AG09319 (cell line): ENCODE measurements at places on chromosomes 6 and 20.

- no peak for DNase-seq
These were observed 11.3 kb downstream of the MOXD1 start for GRCh38 chr6:132390017-132390416.

DNA sequence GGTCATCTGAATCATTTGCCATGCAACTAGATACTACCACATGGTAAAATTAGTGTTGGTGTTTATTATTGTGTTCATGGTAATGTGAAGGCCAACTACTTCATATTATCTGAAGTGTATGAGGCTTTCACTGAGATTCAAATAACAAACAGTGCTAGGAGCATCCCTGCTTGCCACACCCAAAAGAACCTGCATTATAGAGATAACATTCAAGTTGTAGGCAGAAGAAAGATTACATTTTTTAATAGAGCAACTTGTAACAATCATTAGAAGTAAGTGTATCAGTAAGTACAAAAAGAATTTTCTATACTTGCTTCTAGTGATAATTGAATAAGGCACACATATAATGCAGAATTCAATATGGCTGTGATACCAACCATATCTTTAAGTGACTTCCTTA lies 49.8 kb downstream of the BCKDHB start:
- DNase-seq, result no peak

GRCh38 chr6:43375693-43376092 lies 6.2 kb upstream of the ZNF318 start:
- no peak for DNase-seq

- DNase-seq, result no peak
These were observed 76.5 kb upstream of the ADGRF1 start for GRCh38 chr6:47118611-47119010.

DNA sequence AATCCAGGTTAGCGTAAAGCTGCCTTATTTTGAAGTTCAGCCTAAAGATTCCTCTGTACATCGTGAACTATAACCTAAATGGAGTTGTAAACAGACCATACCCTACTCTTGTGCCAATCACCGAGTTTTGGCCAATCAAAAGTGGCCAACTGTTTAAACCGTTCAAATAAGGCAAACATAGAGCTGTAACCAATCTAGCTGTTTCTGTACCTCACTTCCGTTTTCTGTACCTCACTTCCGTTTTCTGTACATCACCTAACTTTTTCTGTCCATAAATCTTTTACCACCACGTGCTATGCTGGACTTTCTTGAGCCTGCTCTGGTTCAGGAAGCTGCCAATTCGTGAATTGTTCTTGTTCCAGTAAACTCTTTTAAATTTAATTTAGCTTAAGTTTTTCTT lies 39.7 kb downstream of the LBP start:
- DNase-seq, result no peak

GRCh38 chr6:5132731-5133130 lies 47.6 kb downstream of the PPP1R3G start:
- DNase-seq, result peak; percentile 39

DNA sequence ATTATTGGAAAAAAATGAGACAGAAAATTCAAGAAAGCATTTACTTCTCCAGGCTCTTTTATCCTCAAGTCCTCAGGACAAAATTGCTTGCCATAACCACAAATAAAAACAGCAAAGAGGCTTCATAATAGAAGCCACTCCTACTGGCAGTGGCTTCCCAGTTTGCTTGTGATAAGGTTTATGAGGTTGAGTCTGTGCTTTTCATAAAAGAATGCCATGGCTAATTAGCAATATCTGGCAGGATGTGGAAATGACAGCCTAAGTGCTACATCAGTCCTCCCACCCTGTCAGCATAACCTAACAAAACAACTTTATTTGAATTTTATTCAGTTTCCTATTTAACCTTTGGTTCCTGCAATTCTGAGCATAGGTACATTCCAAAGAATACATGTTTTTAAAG lies 80.9 kb upstream of the HTR1E start:
- DNase-seq, result no peak

- DNase-seq, result no peak
These were observed 5.7 kb downstream of the CCDC170 start for GRCh38 chr6:151499551-151499950.

GRCh38 chr6:155297669-155298068 lies 16.6 kb downstream of the TFB1M start:
- no peak for DNase-seq

DNA sequence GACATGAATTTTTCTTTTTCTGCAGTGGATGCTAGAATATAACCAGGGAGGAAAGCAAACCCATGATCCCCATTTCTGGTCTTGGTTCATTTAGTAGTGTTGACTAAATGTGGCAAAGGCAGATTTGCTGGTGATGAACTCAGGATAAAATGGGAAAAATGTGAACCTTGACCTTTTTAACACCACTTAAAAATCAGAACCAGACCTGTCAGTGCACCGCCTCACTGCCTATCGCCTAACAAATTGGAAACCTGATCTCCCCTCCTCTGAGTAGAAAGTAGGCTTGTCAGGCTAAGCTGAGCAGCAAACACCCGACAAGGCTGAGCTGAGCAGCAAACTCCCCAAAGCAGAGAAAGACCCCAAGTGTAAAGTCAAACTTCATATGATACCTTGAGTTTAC lies 254.8 kb downstream of the FOXC1 start:
- no peak for DNase-seq

DNA sequence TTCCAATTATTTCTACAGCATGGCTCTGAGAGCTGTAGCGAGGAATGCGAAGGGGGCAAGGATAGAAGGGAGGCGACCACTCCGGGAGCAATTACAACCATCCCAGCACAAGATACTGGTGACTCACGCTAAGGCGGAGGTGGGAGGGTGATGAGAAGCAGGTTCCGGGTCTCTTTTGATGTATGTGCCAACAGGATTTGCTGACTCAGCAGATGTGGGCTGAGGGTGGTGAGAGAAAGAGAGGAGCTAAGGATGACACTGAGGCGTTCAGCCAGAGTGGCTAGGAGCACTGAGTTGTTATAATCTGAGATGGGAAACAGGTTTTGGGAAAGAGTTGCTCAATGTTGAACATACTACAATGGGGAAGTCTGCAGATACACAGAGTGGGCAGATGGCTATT lies 9.3 kb upstream of the TXNDC5 start:
- no peak for DNase-seq

GRCh38 chr6:91387290-91388059 lies 800.6 kb upstream of the MAP3K7 start:
- no peak for DNase-seq

- DNase-seq, result no peak
These were observed 713.2 kb upstream of the NRSN1 start for GRCh38 chr6:23412770-23413169.

GRCh38 chr20:49762940-49763766 lies 49.5 kb upstream of the B4GALT5 start:
- no peak for DNase-seq

DNA sequence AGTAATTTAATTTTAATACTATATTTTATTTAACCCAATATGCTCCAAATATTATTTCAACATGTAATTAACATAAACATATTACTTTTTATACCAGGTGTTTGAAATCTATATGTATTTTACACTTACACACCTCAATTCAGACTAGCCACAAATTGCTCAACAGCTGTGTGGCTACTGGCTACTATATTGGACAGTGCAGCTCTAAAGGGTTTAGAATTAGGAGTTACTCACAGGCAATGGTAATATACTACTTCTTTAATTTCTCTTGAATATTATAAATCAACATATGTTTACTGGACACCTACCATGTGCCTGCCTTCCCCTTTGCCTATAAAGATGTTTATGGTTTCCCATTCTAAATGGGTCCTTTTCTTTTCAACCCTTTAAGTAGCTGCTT lies 2.3 kb downstream of the MTRF1L start:
- DNase-seq, result no peak

GRCh38 chr20:63315731-63316491 lies 22.9 kb downstream of the COL20A1 start:
- DNase-seq, result no peak

DNA sequence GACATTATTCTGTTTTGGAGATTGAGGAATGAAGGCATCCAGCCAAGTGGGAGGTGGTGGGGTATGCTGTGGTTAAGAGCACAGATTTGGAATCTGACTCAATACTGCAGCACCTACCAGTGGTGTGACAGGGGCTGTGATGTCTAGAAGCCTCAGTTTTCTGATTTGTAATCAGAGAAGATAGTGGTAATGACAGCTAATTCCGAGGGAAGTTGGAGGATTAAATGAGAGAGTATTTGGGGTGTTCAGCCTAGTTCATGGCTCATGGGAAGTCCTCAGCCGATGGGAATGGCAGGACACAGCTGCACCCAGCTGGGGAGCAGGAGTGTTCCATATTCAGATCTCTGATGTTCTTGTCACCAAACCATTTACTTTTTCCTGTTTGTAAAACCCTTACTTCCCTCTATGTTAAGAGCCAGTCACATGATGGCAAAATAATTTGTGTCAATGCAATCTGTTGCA lies 9.3 kb downstream of the SLC9A8 start:
- DNase-seq, result peak; percentile 35

- DNase-seq, result no peak
These were observed 166.8 kb downstream of the IBTK start for GRCh38 chr6:82080767-82081166.

GRCh38 chr6:143301188-143301587 lies 149.3 kb downstream of the ADAT2 start:
- DNase-seq, result no peak
